ENCODE measurements at places on chromosomes 1 and 21.

GRCh38 chr1:235742914-235743599, 93.5 kb upstream of the GNG4 start:
- no peak for DNase-seq

GRCh38 chr1:91731815-91732214, 154.1 kb downstream of the TGFBR3 start:
- no peak for DNase-seq

- no peak for DNase-seq
Observed at GRCh38 chr1:201499795-201500669, 6.9 kb downstream of the CSRP1 start.

GRCh38 chr1:228002792-228003191, 4.0 kb upstream of the WNT3A start:
- DNase-seq, result no peak

DNA sequence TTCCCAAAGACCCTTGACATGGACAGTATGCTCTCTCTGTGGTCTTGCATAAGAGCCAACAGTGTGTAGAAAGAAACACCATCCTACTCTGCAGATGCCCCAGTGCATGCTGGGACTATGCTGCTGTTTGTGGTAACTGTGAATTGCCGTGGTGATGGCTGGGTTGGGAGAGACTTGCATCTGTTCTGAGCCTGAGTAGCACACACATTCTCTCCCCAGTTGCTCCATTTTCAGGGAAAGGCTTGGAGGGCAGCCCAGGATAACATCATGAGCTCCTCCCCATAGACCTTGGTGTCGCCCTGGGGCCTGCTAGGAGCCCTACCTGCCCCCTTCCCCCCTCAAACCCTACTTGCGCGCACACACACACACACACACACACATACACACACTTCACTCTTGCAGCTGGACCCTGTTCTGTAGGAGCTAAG, 120.9 kb upstream of the IPO9 start:
- DNase-seq, result no peak

- peak; percentile 26 for DNase-seq
Observed at GRCh38 chr1:1906185-1907097, 8.6 kb upstream of the CALML6 start.

- DNase-seq, result no peak
Observed at GRCh38 chr1:91685994-91686393, 185.3 kb downstream of the CDC7 start.

DNA sequence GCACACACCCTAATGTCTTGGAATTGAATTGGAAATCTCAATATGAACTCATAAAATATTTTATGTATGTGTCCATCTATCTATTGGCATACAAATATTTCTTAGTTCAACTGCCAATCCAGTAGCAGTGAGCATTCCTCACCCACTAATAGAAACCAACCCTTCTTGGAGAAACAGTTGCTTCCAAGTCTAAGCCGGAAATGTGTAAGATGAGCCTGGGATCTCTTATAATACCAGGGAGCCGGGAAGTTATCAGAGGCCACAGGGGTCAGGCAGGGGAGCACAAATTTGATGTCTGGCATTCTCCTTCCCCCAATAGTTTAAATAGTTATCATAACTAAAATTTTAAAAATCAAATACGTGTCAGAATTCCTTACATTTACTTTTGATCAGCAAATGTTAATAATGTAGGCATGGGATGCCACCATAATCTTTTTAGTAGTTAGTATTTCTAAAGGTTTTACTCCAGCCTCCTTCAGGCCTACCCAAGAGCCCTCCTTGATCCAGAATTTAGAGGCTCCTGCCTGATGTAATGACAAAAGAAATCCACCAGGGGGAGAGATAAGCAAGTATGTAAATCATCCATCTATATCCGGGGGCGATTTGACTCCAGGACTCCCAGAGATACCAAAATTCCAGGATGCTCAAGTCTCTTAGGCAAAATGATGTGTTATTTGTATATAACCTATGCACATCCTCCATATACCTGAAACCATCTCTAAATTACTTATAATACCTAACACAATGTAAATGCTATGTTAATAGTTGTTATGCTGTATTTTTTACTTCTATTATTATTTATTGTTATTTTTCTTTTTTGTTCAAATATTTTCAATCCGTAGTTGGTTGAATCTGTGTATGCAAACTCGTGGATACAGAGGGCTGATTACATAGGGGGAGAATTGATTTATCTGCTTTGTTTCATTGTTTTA, 218.7 kb upstream of the COA6 start:
- peak; percentile 6 for DNase-seq

GRCh38 chr1:42037586-42037985, 115.6 kb upstream of the GUCA2B start:
- no peak for DNase-seq

GRCh38 chr1:108575375-108575774, 15.5 kb downstream of the EEIG2 start:
- DNase-seq, result no peak

DNA sequence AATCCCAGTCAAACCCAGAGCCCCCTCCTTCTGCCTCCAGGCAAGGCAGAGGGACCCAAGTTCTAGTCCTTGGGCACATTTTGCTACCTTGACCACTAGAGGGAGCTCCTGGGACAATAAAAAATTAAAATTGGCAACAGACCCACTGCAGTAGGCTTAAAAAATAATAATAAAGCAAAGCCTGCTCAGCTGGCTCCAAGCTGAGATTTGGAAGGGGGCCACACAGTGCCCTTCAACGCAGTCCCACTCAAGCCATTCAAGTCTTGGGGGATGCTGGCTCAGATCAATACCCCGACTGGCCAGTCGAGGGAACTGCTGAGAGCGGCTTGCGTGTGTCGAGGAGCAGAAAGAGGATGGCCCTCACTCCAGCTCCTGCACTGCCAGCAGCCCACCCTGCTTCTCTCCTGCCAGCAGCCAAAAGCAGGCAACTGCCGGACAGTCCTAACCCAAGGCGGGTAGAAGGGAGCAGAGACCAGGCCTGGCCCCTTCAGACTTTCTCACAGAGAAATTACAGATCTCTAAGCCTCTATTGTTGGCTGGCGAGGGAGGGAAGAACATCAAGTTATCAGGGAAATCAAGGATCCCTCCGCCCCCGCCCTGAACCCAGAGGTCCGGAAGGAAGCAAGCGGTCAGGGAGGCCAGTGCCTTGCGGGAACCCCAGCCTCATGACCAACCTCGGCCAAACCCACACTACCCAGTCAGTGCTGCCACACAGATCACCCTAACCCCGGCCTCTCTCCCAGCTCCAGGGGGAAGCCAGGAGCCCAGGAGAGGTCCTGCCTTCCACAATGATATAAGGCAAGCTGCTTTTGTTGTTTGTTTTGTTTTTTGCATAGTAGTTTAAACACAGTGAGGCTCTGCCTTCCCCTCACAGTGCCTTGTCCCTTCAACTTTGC, 4.9 kb upstream of the ALDH4A1 start:
- peak; percentile 20 for DNase-seq

Data from activated CD4-positive, CD25-positive, alpha-beta regulatory T cell (primary cell).